NT2/D1 (cell line): ENCODE measurements at places on chromosomes 6 and 20.

- DNase-seq = no peak
Observed at GRCh38 chr6:168179133-168179532, 100.1 kb upstream of the FRMD1 start.

DNA sequence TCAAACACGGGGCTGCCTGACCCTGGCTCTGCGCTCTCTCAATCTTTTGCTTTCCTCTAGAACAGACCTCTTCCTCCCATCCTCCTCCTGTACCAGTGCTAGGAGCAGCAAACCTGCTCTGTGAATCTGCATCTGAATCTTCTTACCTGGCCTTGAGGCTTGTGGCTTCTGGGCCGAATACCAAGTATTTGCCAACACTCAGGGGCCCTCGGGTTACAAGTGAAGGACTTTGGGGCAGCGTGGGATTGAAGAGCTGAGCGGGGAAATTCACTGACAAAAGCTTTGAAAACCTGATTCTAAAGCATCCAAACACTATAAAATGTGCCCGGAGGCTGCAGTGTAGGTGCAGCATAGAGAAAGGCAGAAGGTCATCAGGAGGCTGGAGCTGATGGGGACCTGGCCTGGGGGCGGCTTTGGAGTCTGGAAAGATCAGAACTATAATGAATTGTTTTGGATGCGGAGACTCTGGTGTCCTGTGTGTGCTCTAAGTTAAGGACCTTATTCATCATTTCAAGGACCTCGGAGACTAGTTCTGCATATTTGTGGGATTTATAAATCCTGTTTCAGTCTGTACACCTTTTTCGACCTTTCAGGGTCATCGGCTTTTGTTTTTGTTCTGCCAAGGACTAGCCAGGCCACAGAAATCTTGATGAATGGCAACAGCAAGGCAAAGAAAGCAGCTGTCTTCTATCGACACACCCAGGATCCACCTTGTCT is 16.4 kb upstream of the IGF2R start:
- DNase-seq = no peak

- no peak for DNase-seq
Observed at GRCh38 chr6:32607263-32607987, 17.8 kb upstream of the HLA-DRB1 start.

- no peak for DNase-seq
Observed at GRCh38 chr6:43310624-43311023, 2.0 kb upstream of the CRIP3 start.

DNA sequence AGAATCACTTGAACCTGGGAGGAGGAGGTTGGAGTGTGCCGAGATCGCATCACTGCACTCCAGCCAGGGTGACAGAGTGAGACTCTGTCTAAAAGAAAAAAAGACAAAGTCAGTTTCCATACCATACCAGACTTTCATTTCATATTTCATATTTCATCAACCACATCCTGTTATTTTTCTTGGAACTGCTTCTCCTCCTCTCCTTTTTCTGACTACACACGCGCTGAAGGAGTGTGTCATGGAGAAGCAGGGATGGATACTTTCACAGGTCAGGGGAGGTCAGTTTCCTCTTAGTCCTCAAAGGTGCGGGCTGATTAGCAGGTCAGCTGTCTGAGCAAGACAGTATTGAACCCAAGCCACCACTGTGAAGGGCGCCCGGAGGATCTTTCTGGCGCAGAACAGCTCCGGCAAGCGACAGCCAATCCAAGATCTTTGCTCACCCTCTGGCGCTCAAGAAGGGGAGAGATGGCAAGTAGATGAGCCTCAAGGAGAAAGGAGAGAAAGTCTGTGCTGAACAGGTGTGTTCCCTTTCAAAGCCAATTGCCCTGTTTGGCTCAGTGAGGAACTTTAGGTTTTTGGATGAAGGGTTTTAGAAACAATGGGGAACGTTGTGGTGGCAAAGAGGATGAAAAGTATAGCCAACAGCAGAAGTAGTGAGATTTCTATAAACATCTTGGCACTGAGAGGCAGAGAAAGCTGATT is 18.9 kb upstream of the SYNJ2 start:
- no peak for DNase-seq

- DNase-seq = no peak
Observed at GRCh38 chr20:32206760-32207625, 550 bp downstream of the PLAGL2 start.
